Activated naive CD8-positive, alpha-beta T cell treated with anti-CD3 and anti-CD28 coated beads for 36 hours (primary cell): ENCODE measurements at places on chromosomes 6 and 20.

- DNase-seq = no peak
Measured at GRCh38 chr6:26273673-26274588, 91.1 kb upstream of the BTN3A2 start.

DNA sequence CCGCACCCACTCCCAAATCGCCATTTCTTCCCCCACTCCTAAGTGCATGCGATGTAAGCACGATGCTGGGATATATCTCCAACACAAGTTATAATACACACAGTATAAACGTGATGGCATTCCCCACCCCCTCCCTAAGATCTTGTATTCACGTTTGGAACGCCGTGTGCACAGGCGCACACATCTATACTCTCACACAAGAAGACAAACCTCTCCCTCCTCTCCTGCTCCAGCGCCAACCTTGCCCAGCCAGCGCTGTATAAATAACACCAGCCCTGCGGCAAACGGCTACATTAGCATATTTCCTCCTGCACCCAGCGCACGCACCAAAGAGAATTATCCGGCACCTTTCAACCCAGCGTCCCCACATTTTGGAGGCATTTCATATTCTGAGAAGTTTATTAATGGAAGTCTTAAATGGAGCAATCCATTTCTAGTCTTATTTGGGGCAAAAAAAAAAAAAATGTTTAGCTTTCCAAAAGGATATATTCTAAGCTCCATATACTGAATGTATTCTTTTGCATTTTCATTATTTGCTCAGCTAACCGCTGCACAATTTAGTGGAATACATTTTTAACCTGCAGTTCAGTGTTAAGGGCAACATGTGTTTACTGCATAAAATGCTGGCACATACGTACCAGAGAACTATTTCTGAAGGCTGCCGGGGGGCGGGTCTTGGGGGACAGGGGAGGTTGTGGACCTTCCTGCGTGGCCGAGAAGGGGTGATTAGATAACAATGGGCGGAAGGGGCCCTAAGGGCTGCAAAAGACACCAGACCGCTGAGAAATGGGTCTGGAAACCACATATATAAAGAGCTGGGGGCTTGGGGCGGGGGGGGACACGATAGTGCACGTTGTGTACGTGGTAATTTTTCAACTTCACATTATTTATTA is 1.1 kb upstream of the SLC22A23 start:
- peak; percentile 4 for DNase-seq

DNA sequence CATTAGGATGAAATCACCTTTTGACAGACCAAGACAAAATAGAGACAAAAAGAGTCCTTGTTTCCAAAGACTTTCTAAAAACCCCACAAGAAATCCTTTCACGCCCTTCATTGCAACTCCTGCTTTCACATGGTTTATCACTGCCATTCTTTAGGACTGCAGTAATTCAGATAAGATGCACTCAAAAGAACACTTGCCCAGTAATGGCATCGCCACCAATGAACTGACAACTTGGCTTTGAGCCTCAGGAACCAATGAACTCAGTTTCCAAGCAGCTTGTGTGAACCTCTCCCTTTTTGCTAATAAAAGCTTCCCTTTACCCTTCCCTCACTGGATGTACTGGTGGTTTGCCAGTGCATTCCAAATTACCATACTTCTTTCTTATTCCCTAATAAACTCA is 21.8 kb downstream of the OSTM1 start:
- no peak for DNase-seq

DNA sequence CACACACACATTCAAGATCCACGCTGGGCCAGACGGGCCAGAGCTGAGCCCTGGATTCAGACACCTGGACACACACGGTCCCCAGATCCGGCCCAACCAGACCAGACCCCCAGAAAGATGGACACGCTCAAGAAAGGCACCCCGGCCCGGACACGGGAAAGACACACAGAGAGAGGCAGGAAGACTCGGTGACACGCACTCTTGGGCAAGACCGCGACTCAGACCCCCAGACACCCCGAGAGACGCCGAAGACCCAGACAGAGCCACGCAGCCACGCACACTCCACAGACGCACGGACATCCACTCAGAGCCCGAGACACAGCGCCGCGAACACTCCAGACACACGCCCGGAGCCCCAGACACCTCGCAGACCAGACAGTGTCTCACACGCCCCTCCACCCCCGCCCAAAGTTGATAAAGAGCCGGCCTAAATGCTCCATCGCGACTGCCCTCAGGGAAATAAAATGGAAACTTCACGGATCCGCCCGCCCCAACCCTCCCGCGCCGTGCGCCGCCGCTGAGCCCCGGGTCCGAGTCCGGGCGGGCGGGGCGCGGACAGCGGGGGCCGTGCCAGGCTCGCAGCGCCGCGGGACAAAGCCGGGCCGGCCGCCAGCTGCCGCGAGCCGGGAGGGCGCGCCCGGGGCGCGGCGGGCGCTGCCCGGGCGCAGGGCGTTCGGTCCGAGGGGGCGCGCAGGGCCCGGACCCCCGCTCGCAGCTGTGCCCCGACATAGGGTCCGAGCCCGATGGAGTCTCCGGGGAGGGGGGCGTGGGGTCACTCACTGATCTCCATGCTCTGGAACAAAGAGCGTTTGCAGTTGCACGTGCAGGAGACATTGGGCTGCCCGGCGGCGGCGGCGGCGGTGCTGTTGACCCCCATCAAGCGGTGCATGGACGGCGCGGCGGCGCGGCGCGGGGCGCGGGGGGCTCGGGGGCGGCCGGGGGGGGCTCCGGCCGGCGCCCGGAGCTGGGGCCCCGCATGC is 831 bp downstream of the PMEPA1 start:
- DNase-seq = peak; percentile 13

DNA sequence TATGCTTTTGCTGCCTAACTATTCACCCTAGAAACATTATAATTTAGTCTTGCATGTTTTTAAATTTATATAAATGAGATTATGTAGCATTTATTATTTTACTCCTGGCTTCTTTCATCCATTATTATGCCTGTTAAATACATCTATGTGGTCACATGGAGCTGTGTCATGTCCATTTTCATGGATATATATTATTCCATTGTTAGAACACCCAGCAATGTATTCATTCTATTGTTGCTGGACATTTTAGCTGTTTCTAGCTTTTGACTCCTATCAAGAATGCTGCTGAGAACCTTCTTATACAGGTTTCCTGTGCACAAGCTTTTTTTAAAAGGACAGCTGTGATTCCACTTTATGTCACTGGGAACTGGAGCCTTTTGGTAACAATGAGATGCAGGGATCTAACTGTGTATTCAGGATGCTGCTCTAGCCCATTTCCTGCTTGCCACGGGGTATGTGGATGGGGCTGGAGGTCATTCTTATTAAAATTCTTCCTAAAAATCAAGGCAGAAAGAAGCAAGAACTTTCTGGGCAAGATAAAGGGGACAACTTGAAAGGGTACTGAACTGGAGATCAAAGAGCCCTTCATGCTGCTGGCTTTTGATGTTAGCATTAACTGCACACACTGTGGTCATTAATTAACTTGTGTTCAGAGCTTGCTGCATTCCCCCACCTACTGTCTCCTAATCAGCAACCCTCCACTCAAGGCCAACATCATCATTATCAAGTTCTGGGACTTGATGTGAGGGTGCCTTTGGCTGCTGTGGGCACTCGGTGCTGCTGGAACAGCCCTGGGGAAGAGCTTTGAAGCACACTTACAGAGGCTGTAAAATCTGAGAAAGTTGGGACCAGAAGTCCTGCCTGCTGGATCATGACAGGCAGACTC is 96.6 kb upstream of the AKIRIN2 start:
- DNase-seq = no peak

- DNase-seq = no peak
Measured at GRCh38 chr6:116019428-116019827, 41.3 kb downstream of the FRK start.

DNA sequence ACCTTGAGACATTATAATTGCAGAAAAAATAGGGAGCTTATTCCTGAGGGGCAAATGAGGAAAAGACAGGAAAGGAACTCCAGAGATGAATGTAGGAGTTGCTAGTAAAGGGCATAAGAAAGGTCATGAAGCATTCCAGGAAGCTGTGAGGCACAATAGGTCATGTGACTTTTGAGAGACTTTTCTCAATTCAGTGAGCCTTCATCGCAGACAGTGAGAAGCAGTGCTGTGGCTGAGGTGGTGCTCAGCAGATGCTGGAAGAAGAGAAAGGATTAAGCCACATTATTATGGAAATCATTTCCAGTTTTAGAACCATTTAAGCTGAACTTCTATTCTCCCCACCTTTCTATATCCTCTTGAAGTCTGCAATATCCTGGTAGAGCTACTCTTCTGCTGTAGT is 4.1 kb downstream of the SPTLC3 start:
- DNase-seq = no peak

DNA sequence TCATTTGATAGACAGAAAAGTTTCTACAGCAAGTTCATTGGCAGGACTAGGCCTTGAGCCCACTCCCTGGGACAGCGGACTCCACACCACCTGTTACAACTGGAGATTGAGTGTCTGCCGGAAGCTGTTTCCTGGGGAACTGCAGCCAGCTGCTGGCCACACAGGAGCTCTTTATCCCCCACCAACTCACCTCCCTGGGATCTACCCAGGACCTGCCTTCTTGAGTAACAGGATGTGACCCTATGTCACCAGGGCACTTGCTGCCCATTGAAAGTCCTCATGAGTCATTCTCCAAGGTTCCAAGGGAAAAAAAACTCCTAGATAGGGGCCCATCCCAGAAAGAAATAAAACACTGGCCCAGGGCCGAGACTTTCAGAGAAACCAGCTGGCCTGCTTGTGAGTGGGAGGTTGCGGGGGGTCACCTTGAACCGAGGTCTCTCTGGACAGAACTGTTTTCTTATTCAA is 37.4 kb upstream of the SLC9A8 start:
- no peak for DNase-seq

DNA sequence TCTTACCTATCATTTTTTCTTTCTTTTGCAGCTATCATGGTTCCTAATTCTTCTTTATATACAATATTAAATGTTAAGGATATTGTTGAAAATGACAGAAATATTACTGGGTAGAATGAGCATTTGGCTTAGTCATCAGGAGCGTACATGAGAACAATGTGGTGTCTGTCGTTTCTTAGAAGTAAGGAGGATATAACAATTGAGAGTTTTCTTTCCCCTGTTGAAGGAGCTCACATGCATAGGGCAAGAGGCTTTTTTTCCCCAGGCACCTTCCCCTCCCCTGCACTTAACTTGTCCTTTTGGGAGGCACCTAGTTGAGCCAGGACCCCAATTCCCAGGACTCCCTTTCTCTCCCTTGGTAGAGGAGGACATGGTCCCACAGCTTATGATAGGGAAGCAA is 25.0 kb downstream of the MC3R start:
- DNase-seq = no peak

DNA sequence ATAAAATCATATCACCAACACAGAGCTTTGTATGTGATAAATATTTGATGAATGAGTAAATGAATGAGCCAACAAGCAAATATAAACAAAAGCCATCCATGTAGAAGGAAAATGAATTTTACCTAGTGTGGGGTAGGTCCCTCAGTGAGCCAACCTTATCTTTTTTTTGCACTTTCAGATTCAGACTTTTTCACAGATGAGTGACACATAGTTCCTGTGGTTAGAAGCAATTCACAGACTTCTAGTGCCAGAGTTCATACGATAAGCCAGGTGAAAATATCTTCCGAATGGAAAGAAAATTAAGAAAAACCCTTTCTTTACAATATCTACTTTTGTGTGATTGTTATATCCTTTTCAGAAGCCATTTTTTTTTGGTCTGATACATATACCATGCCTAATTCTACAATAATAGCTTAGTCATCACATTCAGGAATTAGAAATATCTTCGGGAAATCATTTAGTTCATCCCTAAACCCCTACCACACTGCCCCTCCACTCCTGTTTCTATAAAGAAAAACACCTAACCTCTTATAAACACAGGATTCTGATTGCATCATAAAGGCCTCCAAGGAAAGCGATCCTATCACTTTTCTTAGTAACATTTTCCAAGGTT is 82.7 kb upstream of the CNR1 start:
- DNase-seq = no peak

DNA sequence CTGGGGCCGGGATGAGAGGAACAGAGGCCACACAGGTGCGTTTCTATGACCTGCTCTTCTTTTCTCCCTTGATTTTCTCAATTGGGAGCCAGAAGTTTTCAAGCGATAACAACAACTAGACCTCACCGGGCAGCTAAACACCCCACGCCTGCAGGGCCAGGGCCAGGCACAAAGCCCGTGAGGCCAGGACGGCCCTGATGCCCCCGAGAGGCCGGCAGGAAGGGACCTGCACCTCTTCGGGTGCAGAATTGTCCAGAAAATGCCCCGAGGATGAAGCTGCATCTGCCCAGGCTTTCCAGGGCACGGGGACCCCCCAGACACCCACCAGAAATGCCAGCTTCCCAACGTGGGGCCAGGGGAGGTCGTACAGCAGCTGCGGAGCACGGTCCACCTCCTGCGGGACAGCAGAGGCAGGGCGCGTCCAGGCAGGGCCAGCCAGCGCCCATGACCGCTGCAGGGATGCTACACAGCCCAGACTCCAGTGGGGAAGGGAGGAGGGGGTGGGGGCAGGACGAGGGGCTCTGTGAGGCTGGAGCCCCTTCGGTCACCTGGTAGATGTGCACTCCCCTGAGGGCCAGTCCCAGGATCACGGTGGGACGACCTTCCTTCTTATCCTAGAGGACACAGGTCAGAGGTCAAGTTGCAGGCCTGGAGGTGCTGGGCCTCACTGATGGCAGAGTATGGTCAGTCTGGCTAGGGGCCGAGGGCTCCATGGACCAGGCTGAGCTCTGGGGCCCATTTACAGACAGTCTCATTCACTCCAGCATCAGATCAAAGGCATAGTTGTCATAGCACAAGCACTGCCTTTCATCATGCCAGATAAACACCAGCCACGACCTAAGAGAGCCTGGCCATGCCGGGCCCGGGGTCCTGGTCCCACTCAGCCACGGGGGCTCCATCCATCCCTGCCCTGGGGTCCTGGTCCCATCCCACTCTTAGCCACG is 16.4 kb downstream of the FRMD1 start:
- no peak for DNase-seq

DNA sequence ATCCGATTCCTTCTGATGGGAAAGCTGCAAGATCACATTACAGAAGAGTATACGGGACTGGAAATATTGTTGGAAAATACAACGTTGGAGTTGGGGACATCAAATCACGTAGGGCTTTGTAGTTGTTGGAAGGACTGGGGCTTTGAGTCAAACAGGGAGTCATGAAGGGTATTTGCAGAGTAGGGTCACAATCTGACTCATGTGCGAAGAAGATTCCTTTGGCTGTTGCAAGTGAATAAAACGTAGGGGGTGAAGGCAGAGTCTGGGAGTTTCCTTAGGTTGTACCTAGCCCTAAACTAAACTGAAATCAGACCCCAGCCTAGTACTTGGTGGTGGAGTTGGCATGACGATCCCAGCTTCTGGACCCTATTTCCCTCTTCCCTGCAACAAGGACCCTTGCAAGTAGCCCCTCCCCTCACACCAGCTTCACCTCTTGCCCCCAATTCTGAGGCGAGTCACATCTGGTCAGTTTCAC is 32.3 kb downstream of the SNX5 start:
- DNase-seq = no peak

- DNase-seq = no peak
Measured at GRCh38 chr20:43716757-43717615, 9.8 kb downstream of the GTSF1L start.

- no peak for DNase-seq
Measured at GRCh38 chr20:46523108-46523507, 9.7 kb upstream of the ZNF334 start.
